Stimulated activated CD4-positive, alpha-beta T cell treated with anti-CD3 and anti-CD28 coated beads, Interleukin-1b, Interleukin-23, amount 100 ng/mL, for 1 hour (primary cell): ENCODE measurements at places on chromosomes 4 and X.

- no peak for DNase-seq
Observed at GRCh38 chrX:3950373-3950772, 236.9 kb upstream of the PRKX start.

DNA sequence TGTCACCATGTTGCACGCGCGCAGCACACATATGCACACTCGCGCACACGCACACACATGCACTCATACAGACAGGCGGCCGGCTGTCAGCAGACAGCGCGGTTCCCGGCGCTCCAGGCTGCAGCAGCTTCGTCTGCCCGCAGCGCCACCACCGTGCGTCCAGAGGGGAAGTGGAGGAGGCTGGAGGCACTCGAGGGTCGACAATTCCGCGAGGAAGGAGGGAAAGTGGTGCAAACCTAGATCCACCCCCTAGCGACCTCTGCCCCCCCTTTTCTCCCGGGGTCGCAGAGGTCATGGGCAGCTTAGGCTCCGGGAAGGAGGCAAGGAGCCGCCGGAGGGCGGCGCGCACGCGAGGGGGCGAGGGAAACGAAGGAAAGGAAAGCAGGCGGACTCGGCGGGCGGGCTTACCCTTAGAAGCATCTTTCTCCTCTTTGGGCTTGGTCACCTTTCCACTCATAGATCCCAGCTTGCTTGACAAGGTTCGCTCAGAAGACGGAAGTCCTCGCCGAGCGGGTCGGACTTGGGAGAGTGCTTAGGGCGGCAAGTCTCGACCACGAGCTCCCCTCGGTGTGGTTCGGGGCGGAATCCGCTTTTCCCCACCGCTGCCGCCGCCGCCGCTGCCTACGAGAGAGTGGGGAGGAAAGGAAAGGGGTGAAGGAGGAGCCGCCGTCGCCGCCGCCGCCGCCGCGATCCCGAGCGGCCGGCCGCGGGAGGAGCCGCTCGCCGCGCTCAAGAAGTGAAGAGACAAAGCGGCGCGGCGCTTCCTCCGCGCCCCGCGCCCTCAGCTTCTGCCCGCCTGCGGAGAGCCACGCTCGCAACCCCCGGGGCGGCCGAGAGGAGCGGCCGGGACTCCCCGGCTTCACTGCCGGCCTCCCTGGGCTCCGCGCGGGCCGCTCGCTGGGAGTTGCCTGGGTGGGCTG, 326.6 kb upstream of the F9 start:
- no peak for DNase-seq

DNA sequence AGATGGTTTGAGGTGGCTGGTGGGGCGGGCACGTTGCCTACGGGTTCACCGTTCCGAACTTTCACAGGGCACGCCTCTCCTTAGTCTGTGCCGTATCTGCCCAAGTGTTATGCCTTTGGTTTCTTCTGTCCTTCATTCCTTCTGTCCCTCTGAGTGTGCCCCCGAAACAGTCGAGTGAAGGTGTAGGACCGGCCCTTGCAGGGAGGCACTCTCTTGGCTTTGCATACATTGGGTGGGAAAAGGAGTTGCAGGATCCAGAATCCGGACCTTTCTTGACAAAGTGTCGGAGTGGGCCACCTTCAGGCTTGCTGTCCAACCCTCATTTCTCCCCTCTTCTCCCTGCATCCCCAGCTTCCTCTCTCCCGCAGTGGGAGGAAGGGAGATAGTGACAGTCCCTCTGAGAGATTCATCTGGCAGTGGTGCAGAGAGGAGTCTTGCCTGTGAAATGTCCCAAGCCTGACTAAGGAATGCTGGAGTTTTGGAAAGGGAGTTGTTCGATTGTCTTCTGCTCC, 569 bp downstream of the ARFIP1 start:
- DNase-seq: no peak

- no peak for DNase-seq
Observed at GRCh38 chrX:97820170-97820569, 936.5 kb downstream of the RPA4 start.

GRCh38 chr4:153248641-153249198, 44.5 kb downstream of the TRIM2 start:
- no peak for DNase-seq

- DNase-seq: no peak
Observed at GRCh38 chrX:143095816-143096215, 70.1 kb downstream of the SPANXN4 start.

DNA sequence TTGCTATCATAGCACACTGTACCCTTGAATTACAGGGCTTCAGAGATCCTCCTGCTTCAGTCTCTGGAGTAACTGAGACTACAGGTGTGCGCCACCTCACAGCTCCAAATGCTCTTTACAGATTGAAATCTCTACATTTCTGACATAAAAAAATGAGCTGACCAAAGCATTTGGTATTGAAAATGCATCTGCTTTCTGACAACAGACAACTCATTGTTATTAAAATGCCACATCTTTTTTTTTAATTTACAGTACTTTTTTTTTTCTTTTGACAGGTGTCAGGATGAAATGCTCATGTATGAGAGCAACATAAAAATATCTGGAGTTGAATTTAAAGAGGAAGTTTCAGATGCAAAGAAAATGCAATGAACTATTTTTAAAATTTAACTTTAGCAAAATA, 764.5 kb downstream of the TRAM1L1 start:
- no peak for DNase-seq

DNA sequence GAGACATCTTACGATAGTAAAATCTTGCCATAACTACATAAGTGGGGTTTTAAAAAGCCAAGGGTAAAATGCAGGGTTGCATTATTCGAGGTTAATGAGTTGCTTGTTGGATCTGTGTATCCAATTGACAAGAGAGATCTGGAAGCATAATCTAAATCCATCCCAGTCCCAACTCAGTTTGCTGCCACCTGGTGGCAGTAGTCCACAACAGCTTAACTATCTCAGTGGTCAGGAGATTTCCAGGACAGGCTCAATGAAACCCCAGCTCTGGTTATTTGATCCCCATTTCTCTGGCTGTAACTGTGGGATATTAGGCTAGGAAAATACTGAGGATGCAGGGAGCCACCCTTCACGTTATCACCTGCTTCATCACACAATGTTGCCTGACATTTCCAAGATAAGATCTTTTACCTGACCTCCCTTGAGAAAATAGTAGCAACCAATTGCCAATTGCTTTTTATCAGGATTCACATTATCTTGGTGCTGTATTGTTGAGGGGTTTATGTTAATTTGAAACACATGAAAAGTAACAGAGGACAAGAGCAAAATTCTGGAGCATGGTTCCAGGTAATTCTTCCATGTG, 88.2 kb upstream of the TNIP3 start:
- DNase-seq: peak; percentile 20

GRCh38 chrX:17590892-17591740, 146.2 kb upstream of the SCML1 start:
- no peak for DNase-seq

GRCh38 chr4:24236532-24236931, 346.7 kb upstream of the PPARGC1A start:
- no peak for DNase-seq
